ENCODE measurements at places on chromosomes 2 and 18. TPM values are rescaled to one million over a fixed set of nuclear protein-coding genes. Genes with fewer than 3 reads are reported as not detected.
A peak's percentile ranks its signal among the peaks of the same experiment; 100 is the strongest.

DNA sequence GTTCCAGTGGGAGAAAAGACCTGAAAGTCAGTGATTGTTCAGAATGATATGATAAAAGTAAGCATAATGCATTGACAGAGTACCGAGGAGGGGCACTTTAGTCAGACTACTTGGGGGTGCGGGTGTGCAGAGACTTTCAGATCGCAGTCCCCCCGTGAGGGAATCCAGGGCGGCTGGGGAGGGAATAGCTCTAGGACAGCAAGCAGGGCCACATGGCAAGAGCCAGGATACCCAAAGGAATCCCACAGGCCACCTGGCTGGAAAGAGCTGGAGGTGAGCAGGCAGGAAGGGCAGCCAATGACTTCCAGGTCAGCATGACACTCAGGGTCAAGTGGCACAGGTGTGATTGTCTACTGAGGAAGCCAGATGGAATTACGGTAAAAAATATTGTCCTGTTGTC, 157.5 kb downstream of the CYP26B1 start:
- DNase-seq: no peak

DNA sequence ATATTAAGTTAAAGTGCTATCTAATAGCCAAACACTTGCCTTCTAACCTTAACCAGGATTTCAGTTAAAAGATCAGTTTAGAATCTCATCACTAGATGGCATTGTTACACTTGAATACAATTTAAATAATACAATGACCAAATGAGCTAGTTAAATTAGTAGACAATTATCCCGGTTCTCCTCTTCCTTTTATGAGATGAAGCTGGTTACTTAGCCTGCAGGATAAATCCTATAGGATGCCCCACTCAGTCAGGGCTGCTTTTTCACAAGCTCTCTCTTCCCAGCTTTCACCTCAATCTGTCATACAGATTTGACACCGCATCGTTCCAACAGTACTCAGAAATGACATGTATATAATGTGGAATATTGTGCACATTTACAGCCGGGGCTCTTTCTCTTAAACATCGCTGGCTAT, 678.8 kb downstream of the KCNJ3 start:
- DNase-seq: no peak

DNA sequence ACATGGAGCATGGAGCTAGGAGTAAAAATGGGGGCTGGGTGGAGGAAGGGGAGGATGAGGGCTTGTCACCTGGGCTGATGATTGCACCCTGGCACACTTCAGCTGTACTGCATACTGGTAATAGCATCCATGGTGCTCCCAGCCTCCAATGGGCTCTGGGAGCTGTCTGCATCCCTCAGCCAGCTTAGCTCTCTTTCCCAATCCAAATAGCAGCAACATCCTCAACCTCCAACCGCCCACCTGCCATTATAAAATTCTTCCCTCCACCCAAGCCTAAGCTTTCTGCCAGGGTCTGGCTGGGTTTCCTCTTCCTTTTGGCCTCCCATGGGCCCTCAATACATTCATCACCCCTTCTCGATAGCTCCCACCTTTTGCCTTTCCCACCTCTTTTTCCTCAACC, 110.1 kb downstream of the LYPD1 start:
- no peak for DNase-seq

DNA sequence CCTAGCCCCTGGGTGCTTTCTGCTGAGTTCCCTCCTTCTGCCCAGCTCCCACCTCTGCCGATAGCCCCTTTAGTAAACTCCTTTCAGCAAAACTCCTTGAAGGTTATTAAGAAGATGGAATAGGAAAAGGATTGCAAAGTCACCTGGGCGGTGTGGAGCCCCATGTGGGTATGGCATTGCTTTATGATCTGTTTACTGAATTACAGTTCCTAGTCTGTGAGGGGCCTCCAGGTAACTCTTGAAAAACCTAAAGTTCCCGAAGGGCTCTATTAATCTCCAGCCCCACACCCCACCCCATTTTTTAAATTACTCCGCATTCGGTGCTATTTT, 116.9 kb upstream of the UXS1 start:
- no peak for DNase-seq

DNA sequence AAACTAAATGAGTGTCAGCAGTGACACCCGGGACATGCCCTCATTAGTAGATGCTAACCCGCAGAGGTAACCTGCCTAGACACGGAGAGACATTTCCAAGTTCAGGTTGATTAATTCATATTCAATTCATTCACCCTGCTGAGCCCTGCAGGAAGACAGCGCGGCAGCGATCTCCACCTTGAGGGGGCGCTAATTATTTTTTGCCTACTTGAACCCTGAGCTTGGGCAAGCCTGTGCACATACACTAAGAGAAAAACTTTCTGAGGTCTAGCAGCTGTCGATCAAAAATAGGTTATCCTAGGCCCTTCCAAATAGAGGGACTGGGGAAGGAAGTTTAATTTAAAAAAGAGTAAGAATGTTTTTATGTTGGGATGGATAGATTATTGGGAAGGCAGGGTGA, 1.3 kb upstream of the LYPD6 start:
- DNase-seq: peak; percentile 54

- DNase-seq: no peak
These were observed 155.6 kb upstream of the LYPD1 start for GRCh38 chr2:132825601-132826000.

- DNase-seq: no peak
These were observed 90.5 kb upstream of the YWHAQ start for GRCh38 chr2:9721344-9721743.

- DNase-seq: no peak
These were observed 192.6 kb downstream of the IKZF2 start for GRCh38 chr2:212958757-212959295.

DNA sequence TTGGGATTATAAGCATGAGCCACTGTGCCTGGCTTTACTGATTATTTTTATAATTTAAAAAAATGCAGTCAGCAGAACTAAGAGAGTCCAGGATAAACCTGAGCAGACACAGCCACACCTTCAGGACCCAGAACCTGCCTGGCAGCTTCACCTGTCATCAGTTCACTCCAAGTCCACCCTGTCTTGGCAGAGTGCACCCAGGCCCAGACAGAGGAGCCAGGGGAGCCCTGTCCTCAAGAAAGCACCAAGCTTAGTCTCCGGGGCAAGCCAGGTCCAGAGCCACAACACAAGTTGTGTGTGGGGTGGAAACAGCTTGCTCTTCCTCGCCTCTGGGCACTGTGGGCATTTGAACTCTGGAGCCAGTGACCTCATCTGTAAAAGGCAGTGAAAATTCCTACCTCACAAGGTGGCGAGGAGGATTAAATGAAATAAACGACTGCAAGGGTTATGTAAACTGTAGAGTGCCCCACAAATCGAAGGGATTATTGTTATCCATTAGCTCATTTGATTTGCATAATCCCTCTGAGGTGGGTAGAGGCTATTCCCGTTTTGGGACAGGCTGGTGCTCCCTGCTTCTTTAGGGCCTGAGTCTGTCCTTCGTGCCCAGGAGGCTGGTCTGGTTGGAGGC, 24.7 kb downstream of the MYCN start:
- DNase-seq: peak; percentile 69

DNA sequence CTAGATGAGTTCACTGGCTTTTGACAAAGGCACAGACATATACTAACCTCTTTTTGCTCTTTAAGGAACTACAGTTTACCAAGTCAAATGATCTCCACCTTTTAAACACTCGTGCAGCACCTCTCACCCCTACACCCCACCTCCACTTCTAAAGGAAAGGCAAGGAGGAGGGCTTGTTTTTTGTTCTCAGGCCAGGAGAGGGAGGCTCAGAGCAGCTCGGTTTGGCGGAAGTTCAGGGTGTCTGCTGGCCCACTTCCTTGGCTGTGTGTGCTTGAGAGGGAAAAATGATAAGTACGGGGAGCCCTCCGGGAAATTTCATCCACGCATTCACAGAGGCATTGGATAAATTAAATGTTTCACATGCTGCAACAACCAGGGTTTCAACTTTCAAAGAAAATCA, 667.9 kb downstream of the BCL11A start:
- DNase-seq: no peak

DNA sequence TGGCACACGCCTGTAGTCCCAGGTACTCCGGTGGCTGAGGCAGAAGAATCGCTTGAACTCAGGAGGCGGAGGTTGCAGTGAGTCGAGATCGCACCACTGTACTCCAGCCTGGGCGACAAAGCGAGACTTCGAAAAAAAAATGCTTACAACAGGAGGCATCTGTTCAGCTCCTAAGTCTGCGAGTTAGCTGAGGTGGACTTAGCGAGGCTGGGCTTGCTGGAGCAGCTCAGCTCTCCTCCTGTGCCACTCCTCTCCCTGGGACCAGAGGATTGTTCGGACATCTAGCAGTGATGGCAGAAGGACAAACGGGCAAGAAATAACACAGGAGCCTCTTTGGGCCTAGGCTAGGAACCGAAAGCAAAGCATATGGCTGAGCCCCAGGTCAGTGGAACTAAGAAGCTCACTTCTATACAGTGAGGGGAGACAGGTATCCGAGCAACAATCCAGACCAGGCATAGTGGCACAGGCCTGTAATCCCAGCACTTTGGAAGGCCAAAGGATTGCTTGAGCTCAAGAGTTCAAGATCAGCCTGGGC, 260.1 kb downstream of the GLI2 start:
- DNase-seq: no peak

GRCh38 chr18:33839452-33840211, 261.6 kb downstream of the ASXL3 start:
- DNase-seq: peak; percentile 38

- DNase-seq: peak; percentile 28
These were observed 25.8 kb downstream of the PKP4 start for GRCh38 chr2:158482594-158482993.

DNA sequence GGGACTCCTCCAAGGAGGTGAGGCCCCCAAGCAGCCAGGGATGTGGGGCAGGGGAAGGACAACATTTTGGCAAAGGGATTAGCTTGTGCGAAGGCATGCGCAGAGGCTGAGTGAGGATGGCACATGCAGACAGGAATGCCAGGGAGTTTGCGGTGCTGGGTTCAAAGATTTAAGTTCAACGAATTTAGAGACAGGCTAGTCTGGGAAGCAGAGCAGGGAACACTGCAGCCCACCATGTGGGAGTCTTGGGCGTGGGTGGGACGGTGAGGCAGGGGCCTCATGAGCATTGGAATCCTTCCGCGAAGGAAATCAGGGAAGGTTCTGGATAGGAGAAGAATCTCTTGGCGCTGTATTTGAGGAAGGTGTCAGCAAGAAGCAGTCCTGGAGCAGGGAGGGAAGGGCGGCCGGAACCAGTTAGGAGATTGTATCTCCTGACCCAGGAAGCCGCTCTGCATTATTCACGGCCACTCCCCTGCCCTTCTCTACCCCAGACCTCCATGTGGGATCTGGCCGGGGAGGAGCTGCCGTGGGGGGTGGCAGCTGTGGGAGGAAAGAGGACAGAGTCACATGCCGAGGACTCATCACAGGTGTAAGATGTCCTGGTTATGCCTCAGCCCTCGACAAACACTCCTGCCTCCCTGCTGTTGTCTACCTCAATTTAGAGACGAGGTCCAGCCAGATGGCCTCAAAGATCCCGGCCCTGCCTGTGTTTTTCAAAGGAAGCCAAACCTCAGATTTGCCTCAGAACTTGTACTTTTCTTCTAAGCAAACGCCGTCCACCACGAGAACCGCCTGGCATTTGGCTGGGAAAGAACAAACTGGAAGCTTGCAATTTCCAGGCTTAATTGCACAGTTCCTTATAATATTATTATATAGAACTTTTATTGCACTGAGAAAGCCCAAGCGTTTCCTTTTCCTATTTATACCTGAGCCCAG, 123.7 kb upstream of the SMAD2 start:
- no peak for DNase-seq

DNA sequence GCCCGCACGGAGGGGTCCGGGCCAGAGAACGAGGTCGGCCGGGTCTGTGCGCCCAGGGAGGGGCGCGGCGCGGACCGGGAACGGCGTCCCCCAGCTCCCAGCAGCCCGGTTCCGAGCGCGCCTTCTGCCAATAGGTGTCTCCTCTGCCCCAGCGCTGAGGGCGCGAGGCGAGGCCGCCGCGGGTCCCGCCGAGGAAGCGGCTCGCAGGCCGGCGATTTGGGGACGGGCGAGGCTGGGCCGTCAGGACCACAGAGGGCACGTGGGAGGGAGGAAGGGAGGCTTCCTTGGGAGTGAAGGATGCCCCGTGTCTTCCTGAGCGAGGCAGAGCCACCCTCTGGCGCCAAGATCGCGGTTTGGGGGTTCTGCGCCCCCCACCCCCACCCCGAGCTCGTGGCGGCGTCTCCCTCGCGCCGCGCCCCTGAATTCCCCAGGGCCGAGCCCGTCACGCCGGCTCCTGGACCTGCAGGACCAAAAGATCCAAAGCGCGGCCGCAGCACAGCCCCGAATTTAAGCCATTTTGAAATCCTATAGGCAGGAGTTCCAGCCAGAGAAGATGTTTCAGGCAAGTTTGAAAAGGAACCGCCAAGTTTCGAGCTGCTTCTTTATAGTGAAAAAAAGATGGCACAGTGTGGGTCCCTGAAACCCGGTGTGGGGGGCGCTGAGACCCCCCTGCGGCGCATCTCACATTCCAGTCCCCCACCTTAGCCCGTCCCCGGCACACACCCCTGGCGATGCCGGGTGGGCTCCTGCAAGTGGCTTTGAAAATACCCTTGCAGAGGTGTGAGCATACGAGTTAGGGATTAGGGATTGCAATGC, 909 bp downstream of the NFATC1 start:
- DNase-seq: peak; percentile 50

DNA sequence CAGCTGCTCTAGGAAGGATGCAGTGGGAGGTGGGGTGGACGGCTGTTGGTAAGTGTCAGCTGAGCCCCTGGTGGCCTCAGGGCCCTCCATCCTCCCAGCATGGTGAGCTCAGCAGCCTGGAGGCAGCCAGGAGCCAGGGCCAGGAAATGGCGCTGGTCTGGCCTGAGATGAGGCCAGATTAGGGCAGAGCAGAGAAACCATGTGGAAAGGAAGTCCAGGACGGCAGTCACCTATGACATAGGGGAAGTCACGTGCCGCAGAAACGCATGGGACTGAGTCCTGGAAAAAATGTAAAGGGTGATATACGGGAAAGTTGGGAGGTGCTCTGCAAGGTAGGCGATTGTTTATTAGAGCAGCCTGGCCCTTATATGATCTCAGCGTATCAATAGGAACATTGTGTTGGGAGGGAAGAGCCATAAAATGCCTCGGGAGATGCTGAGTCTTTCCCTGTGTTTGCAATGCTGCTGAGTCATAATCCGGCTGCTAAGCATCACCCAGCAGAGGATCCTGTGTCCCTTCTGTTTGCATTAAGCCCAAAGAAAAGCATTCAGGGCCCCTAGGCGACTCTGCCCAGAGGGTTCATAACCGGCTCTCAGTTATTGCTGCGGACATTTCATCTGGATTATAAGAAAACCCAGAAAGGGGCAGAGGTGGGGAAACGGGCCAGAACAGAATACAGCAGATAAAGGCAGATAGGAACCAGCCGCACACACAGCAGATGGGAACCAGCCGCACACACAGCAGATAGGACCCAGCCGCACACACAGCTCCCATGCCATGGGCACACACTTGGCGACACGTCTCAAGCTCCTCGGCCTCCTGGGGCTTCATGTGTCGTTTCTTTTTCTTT, 30.3 kb upstream of the B3GNT7 start:
- DNase-seq: peak; percentile 56

GRCh38 chr2:135011633-135012032, 35.6 kb downstream of the MAP3K19 start:
- no peak for DNase-seq

Gene SNTG2
- not detected for total RNA-seq

Gene AGXT
- total RNA-seq: not detected

Gene TMEM169
- 8.0 TPM for total RNA-seq

Gene PER2
- total RNA-seq: 14.8 TPM

Gene SKA1
- 22.5 TPM for total RNA-seq

Gene RAD51AP2
- not detected for total RNA-seq

Gene CCDC148
- total RNA-seq: 5.1 TPM

Gene ERCC3
- total RNA-seq: 41.3 TPM

Gene RSAD2
- 37.2 TPM for total RNA-seq
